Stimulated activated CD4-positive, alpha-beta T cell treated with anti-CD3 and anti-CD28 coated beads, Interleukin-2, amount 100 ng/mL, for 4 hours (primary cell): ENCODE measurements at places on chromosomes 11 and 22.
A peak's percentile ranks its signal among the peaks of the same experiment; 100 is the strongest.

- DNase-seq = no peak
Measured at GRCh38 chr22:27283714-27284113, 517.8 kb downstream of the MN1 start.

DNA sequence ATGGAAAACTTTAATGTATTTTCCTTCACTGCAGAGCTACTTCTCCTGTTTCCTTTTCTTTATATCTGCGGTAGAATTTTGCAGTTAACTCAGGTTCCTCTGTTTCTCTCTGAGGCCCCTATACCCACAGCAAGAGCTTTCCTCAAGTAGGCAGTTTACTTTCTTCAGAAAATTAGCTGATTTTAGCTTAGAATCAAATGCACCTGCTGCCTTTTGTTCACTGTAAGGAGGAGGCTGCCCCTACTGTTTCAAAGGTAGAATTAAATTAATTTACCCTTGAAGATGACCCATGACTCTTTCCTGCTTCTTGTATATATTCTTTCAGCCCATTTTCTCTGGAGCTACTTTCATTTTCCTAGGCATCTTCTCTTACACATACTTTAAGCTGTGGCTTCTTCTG is 68.7 kb upstream of the GDPD4 start:
- DNase-seq = no peak

GRCh38 chr22:20464096-20464614 is 26.5 kb upstream of the SCARF2 start:
- DNase-seq = peak; percentile 41

GRCh38 chr11:19846654-19847305 is 134.1 kb downstream of the NAV2 start:
- DNase-seq = no peak

DNA sequence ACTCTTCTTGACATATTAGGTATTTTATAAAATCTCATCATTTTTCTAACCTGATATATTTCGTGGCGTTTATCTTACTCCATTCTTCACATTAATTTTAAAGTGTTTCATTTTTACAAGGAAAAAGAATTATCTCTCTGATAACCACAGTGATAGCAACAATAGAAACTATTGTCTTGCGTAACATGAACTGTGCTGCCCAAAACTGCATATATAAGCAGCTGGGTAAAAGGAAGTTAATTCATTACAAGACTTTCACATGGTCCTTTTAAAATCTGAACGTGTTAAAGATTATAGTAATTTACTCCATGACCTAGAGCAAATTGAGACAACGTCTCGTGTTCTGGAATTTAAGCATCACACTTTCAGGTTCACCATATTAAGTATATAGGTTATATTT is 210.4 kb upstream of the GRIA4 start:
- no peak for DNase-seq
